ENCODE measurements at places on chromosomes 12 and 14. TPM values are rescaled to one million over a fixed set of nuclear protein-coding genes. Genes with fewer than 3 reads are reported as not detected.

The MYF5 gene
- not detected for polyA plus RNA-seq

The RTL1 gene
- 0.02 TPM for polyA plus RNA-seq

The GPRC5D gene
- 0.69 TPM for polyA plus RNA-seq

The OR6C6 gene
- not detected for polyA plus RNA-seq

The MYF6 gene
- polyA plus RNA-seq: not detected

The RPL6 gene
- polyA plus RNA-seq: 2,199 TPM

The SUPT16H gene
- polyA plus RNA-seq: 29.2 TPM

The TMEM179 gene
- 0.06 TPM for polyA plus RNA-seq

The GLIPR1L1 gene
- polyA plus RNA-seq: not detected

The SLC35F4 gene
- not detected for polyA plus RNA-seq

The TMEM132D gene
- polyA plus RNA-seq: not detected

The RBP5 gene
- 0.65 TPM for polyA plus RNA-seq

The GLT8D2 gene
- 1.4 TPM for polyA plus RNA-seq

The VWF gene
- 14.8 TPM for polyA plus RNA-seq

The ZNF891 gene
- polyA plus RNA-seq: 0.75 TPM

The CCND2 gene
- 6.1 TPM for polyA plus RNA-seq

The SCAF11 gene
- polyA plus RNA-seq: 23.4 TPM

The SLC25A21 gene
- 0.74 TPM for polyA plus RNA-seq

The MAP1LC3B2 gene
- polyA plus RNA-seq: 1.0 TPM

The HOXC9 gene
- polyA plus RNA-seq: 0.51 TPM

The TAS2R14 gene
- polyA plus RNA-seq: 0.94 TPM

The CLEC2A gene
- polyA plus RNA-seq: not detected

The SGPP1 gene
- 2.5 TPM for polyA plus RNA-seq

The TMEM120B gene
- 5.1 TPM for polyA plus RNA-seq

The CNIH1 gene
- polyA plus RNA-seq: 41.6 TPM

The FGF6 gene
- polyA plus RNA-seq: not detected

The ZBTB1 gene
- polyA plus RNA-seq: 9.5 TPM

The CFAP54 gene
- polyA plus RNA-seq: 0.08 TPM

The SLCO1B1 gene
- polyA plus RNA-seq: not detected

The HOXC5 gene
- 0.96 TPM for polyA plus RNA-seq

The CLEC4C gene
- not detected for polyA plus RNA-seq

The COL2A1 gene
- polyA plus RNA-seq: 0.01 TPM

The OASL gene
- 0.90 TPM for polyA plus RNA-seq

The RNASE2 gene
- 0.29 TPM for polyA plus RNA-seq
